ENCODE measurements at places on chromosomes 16 and 17.
A peak's percentile ranks its signal among the peaks of the same experiment; 100 is the strongest.

GRCh38 chr17:35086931-35087573 lies 23.5 kb upstream of the RFFL start:
- no peak for DNase-seq

GRCh38 chr16:12271006-12271405 lies 294.5 kb downstream of the SNX29 start:
- no peak for DNase-seq

DNA sequence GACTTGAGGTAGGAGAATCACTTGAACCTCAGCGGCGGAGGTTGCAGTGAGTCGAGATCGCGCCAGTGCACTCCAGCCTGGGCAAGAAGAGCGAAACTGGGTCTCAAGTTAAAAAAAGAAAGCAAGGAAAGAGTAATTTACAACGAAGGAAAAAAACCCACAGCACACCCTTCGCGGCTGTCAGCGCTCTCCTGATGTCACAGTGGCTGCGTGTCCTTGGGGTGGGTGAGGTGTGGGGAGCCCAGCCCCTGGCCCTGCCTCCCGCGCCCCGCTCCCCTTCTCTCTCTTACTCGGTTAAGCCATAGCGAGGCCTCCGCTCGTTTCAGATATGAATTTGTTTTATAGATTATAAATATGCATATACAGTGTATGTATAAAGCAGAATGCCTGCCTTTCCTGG lies 740 bp upstream of the JPT2 start:
- DNase-seq: no peak

- no peak for DNase-seq
Measured at GRCh38 chr16:1691276-1691675, 13.2 kb downstream of the JPT2 start.

GRCh38 chr16:57859331-57859730 lies 57.0 kb upstream of the KIFC3 start:
- DNase-seq: no peak

DNA sequence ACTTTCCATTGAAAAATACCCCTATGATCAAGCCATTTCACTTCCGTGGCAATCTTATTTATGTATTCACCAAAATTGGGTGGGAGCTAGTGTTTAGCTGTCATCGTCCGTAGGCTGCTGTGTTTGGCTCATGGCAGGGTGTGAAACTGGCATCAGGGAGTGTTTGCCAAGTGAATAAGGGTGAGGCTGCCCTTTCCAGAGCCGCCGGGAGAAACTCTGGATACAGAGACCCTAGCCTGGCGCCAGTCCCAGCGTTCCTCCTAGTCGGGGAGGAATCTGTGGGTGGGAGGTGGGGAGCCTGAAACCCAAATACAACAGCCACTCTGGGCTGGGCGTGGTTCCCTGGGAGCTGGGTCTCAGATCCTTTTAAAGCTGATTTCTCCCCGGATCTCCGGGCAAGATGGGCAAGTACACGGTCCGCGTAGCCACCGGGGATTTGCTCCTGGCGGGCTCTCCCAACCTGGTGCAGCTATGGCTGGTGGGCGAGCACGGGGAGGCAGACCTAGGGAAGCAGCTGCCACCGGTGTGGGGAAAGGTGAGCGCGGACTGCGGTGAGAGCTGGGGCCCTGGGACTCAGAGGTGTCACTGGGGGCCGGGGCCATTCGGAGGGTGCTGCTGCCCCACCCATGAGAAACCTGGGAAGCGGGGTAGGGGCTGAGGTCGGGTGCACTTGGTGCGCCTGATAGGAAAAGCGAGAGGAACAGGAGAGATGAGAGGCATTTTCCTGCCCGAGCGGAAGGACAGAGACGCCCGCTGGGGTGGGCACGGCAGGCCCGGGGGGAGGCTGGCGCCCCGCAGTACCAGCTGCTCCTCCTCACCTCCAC lies 62.1 kb upstream of the TEKT1 start:
- DNase-seq: no peak

DNA sequence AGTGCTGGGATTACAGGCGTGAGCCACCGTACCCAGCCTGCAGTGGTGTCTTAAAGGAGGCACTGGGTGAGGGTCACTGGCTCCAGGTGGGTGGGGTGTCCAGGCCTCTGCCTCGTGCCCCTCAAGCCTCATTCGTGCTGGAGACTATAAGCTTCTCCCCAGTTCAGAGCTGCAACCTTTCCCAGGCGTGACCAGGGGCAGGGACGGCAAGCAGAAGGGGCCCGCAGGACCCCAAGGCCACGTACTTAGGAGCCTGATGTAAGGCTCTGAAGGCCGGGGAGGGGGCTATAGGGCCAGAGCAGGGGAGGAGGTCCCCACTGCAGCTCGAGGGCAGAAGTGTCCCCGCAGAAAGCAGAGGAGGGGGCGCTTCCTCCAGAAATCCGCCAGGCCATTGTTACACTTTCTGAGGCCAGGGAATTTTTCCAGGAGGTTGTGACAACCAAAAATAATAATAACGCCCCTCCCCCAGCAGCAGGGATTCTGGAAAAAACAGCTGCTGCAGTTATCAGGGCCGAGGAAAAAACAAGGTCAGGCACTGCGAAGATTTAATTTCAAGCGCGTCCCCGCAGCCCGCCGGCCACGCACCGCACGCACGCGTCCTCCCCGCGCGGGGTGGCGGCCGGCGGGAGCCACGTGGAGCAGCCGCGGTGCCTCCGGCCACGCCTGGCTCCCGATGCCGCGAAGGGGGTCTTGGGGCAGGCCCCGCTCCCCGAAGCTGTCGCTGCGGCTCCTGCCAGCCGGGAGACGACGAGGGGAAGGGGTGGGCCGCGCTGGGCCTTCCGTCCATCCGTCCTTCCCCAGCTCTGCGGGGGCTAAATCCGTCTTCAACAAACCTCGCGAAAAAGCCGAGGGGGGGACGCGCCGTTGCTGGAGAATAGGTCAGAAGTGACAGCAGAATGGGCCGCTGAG lies 45.8 kb upstream of the SLC38A10 start:
- no peak for DNase-seq

GRCh38 chr16:62021161-62021581 lies 15.1 kb downstream of the CDH8 start:
- DNase-seq: no peak

DNA sequence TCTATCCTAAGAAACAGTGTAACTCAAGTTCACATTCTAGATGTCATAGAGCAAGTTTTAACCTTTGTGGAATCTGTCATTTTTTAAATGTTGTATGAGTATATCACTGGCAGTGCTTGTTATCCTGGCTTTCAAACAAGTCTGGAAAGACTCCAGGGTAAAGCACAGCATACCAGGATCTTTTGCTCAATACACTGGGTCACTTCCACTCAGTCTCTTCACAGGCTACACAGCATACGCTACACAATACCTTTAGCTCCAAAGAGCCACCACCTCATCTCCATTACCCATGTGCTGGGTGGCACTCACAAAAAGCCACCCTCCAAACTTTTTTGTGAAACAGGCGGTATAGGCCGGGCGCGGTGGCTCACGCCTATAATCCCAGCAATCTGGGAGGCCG lies 69.5 kb downstream of the PARN start:
- no peak for DNase-seq

GRCh38 chr17:73710095-73710592 lies 65.9 kb upstream of the SDK2 start:
- DNase-seq: no peak

GRCh38 chr17:48037036-48037837 lies at the start of gene COPZ2:
Gene COPZ2 (minus strand): TSS chr17:48037797. CDS start chr17:48037777, 20 bp downstream.
- no peak for DNase-seq

- DNase-seq: no peak
Measured at GRCh38 chr17:8647202-8647601, 16.7 kb upstream of the MYH10 start.

- DNase-seq: no peak
Measured at GRCh38 chr16:82888591-82889001, 261.8 kb downstream of the CDH13 start.

GRCh38 chr17:5775098-5775497 lies 190.8 kb upstream of the NLRP1 start:
- peak; percentile 31 for DNase-seq

GRCh38 chr16:75616521-75617010 lies 6.5 kb downstream of the ADAT1 start:
- no peak for DNase-seq

DNA sequence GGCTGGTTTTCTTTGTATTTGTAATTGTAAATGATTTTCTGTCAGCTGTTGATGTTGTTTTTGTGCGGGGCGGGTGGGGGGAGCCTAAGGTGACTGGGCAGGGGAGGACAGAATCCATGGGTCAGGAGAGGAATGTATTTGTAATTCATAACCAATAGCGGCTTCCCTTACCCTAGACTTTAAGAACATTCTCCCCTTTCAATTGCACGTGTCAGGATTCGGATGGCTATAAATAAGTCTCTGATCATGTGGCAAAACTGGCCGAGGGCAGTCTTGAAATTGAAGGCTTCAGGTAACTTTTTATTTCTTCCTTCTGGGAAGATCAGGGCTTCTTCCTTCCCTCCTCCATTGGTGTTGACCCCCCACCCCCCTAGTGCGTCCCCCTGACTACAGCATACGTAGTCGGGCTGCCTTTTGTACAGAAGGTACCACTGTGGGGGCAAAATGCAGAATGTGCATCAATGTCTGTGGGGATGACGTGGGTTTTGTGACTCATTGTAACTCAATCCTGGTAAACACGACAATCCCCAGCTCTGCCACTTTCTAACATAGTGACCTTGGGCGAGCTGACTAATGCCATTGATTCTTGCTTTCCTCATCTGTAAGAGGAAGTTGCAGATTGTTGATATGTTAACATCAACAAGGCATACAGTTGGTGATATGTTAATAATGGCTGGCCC lies 16.2 kb downstream of the MARCHF10 start:
- no peak for DNase-seq

DNA sequence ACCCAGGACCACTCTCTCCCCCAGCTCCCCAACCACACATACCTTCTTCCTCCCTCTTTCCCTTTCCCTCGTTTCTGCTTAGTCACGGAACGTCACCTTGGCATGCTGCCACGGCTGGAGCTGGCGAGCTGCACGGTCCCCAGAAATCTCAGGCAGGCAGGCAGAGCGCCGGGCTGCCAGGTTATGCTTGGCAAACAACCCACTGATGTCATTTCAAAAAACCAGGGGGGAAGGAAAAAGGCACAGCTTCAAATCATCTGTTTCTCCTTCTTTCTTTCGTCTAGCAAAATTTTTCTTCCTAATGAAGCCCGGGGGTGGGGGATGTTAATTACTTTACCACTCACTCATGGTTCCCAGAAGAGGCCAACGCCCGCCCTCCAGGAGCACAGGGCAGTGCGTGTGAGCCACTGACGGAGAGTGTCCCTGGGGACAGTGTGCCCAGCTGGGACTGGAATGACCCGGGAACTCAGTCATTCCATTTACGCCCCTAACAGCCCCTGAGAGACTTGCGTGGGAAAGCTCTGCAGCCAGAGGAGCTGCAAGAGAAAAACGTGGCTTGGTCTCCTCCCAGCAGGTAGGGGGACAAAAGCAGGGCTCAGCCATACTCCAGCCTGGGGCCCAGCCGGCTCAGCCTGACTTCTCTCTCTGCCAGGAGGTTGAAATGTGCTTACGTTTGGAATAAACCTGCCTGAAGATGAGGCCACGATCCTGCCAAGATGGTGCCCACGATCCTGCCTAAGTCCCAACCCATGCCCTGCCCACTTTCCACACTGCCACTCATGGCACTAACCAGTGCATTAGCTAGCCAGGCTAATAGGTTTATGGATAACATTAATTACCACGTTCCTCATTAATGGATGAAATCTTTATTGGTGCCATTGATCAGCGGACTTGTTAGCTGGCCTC lies 198.9 kb downstream of the ZFHX3 start:
- peak; percentile 92 for DNase-seq

GRCh38 chr17:45702666-45703266 lies 81.4 kb upstream of the CRHR1 start:
- DNase-seq: no peak

GRCh38 chr17:75348386-75349012 lies 57.0 kb downstream of the GRB2 start:
- DNase-seq: no peak

- peak; percentile 94 for DNase-seq
Measured at GRCh38 chr17:11598274-11599221, at the start of gene DNAH9. Gene DNAH9 (plus strand): TSS chr17:11598470. CDS start chr17:11598499, 29 bp downstream.

GRCh38 chr16:67277999-67278772 lies 1.1 kb upstream of the PLEKHG4 start:
- no peak for DNase-seq

- DNase-seq: no peak
Measured at GRCh38 chr16:88062341-88063210, 111.3 kb downstream of the BANP start.

- no peak for DNase-seq
Measured at GRCh38 chr16:66474750-66475199, 47.7 kb downstream of the BEAN1 start.

DNA sequence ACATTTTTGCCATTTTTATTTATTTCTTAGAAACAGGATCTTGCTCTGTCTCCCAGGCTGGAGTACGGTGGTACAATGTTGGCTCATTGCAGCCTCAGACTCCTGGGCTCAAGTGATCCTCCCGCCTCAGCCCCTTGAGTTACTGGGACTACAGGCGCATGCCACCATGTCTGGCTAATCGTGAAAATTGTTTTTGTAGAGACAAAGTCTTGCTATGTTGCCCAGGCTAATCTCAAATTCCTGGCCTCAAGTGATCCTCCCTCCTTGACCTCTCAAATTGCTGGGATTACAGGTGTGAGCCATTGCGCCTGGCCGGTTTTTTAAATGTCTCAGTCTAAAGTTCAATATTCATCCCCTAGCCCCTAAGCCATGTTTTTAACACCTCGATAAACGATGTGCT lies 182.8 kb upstream of the CACNG3 start:
- no peak for DNase-seq

DNA sequence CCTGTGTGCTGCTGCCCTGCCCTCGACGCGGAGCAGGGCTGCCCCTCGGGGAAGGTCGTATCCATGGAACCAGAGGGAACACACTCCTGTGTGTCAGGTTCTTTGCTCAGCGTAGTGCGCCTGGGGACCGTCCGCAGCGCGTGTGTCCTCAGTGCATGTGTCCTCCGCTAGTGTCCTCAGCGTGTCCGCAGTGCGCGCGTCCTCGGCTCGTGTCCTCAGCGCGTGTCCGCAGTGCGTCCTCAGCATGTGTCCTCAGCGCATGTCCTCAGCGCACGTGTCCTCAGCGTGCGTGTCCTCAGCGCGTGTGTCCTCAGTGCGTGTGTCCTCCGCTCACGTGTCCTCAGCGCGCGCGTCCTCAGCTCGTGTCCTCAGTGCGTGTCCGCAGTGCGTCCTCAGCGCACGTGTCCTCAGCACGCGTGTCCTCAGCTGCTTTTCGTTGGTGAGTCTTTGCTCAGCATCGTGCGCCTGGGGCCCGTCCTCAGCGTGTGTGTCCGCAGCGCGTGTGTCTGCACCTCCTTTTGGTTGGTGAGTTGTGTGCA lies 59.2 kb upstream of the ZNF750 start:
- DNase-seq: no peak

GRCh38 chr16:57452021-57452420 lies 4.7 kb downstream of the COQ9 start:
- no peak for DNase-seq
